ENCODE measurements at places on chromosomes 4 and X.

GRCh38 chr4:107391009-107391629, 328.9 kb downstream of the PAPSS1 start:
- DNase-seq, result no peak

DNA sequence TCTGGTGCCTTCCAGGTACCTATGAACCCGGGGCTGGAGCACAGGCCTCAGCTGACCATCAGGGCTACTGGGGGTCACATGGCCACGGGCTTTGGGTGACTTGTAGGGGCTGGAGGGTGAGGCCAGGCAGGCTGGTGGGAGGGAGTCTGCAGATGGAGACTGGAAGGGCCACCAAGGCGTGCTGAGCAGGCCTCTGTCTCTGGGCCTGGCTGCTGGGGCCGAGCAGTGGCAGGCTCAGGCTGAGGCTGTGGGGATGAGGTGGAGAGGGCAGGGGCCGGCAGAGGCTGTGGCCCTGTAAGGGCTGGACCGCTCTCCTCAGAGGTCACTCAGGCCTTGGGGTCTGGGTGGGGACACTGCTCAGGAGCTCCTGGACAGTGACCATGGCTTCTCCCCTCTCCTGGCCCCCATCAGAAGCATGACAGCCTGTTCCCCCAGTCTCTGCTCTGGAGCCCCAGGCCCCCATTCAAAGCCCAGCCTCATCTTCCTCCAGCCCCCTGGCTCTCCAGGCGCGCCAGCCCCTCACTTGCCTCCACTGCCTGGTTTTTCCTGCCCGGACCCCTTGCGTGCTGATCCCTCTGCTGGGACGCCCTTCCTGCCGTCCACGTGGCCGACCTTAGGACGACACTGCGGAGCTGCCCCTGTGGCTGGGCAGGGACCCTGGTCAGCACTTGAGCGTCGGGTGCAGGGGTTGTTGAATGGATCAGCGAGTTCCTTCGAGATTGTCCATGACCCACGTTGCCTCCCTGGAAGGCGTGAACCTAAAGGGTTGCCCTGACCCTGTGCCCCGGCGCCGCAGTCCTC, 11.1 kb upstream of the NAT8L start:
- DNase-seq, result no peak

DNA sequence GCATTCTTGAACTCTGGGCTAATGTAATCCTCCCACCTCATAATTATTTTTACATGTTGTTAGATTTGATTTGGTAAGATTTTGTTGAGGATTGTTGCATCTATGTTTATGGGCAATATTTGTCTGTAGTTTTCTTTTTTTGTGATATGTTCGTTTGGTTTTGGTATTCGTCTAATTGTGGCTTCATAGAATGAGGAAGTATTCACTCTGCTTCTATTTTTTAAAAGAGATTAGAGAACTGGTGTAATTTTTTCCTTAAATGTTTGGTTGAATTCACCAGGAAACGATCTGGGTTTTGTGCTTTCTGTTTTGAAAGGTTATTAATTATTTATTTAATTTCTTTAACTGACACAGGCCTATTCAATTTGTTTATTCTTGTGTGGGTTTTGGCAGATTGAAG, 161.2 kb upstream of the NUDT6 start:
- DNase-seq, result no peak

GRCh38 chr4:150577796-150578195, 4.2 kb upstream of the MAB21L2 start:
- DNase-seq, result no peak

Measured in H9 (cell line).